K562 (cell line): ENCODE measurements at places on chromosomes 11 and 22. TPM values are rescaled to one million over a fixed set of nuclear protein-coding genes. Genes with fewer than 3 reads are reported as not detected.

GRCh38 chr11:20172721-20173447, 12.6 kb upstream of the DBX1 start:
- no peak for DNase-seq

DNA sequence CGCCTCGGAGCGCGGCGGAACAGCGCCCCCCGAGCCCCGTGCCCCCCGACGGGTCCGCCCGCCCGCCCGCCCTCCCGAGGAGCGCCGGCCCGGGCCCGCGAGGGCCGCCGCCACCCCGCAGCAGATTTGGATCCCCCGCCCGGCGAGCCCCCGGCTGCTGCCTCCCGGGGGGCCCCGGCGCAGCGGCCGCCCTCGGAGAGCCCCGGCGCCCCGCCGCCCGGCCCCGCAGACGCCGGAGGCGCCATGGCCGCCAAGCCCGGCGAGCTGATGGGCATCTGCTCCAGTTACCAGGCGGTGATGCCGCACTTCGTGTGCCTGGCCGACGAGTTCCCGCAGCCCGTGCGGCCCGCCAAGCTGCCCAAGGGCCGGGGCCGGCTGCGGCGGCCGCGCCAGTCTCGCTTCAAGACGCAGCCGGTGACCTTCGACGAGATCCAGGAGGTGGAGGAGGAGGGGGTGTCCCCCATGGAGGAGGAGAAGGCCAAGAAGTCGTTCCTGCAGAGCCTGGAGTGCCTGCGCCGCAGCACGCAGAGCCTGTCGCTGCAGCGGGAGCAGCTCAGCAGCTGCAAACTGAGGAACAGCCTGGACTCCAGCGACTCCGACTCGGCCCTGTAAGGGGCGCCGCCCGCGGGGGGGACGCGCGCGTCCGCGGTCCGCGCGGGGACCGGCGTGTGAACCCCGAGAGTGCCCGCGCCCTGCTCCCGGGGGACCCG, 380 bp downstream of the C11orf96 start:
- peak; percentile 68 for DNase-seq

GRCh38 chr11:129747071-129747470, 68.6 kb upstream of the TMEM45B start:
- no peak for DNase-seq

DNA sequence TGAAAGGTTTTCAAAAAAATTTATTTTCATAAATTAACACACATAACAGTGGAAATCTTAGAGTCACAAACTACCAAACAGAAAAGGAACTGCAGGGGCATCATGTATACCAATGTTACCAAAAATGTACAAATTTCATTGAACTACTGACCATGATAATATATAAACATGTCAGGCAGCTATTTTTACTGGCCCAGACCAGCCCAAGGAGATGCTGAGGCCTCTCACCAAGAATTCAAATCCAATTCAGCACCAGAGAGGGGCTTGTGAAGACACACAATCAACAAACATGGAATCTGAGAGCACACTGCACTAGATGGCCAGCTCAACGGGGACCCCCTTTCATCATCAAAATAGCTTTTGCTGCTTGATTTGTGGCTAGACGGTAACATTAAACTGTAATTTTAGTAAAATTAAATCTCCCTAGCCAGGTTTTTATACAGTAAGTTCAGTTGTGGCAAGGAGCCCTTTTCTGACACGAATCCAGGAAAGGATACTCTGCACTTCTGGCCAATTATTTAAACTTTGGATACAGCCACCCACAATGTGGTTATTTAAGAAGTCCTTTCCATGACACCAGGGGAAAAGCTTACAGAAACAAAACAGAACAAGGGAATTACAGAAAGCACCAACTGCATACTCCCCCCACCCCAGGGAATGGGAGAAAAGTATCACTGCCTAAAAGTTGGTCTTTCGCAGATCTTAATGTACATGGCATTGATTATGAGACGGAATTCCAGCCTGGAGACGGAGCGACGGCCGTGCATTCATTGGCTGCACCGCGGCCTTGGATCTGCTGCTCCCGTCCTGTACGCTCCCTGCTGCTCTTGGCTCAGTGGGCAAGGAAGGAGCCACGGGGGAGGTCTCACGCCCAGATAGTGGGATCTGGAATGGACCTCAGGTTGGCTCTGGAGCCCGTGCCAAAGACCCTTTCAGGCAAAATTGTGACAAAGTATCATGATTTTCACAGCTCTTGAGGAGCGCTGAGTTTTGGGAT, 19.6 kb upstream of the PISD start:
- no peak for DNase-seq

DNA sequence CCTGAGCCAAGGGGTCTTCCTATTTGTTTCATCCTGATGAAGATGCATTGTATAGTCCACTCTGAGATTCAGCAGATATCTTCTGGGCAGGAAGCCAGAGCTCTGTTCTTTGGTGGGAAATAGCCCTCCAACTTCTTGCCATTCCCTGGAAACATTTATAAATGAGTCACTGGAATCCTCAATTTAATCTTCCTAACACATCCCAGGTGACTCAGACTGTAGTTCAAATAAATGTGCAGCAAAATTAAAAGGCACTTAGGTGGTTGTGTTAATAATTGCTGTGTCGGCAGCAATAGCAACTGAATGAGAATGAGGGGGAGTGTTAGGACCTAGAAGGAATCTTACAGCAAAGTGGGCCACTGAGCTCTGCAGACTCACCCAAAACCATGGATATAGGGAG, 108.6 kb downstream of the INSC start:
- no peak for DNase-seq

- no peak for DNase-seq
Measured at GRCh38 chr11:133985981-133986944, 29.5 kb upstream of the IGSF9B start.

- no peak for DNase-seq
Measured at GRCh38 chr22:22800716-22801115, 86.9 kb upstream of the IGLL5 start.

DNA sequence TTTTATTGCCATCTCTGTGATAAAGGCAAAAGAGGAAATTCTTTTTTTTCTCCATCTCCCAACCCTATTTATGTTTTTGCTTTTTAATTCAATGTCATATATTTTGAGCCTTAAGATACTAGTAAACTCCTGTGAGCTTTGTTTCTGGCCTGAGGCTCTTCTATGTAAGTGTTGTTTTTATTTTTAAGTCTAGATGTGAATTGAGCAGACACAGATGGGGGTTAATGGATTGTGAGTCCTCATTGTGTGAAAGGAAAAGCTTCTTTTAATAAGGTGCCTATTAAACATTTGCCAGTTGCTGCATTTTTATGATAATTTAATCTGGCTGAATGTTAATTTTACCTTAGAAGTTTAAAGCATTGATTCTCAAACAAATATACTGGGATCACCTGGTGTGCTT, 2337.9 kb upstream of the RAG2 start:
- DNase-seq, result no peak

- DNase-seq, result no peak
Measured at GRCh38 chr11:56331861-56332491, 13.9 kb upstream of the OR8K1 start.

DNA sequence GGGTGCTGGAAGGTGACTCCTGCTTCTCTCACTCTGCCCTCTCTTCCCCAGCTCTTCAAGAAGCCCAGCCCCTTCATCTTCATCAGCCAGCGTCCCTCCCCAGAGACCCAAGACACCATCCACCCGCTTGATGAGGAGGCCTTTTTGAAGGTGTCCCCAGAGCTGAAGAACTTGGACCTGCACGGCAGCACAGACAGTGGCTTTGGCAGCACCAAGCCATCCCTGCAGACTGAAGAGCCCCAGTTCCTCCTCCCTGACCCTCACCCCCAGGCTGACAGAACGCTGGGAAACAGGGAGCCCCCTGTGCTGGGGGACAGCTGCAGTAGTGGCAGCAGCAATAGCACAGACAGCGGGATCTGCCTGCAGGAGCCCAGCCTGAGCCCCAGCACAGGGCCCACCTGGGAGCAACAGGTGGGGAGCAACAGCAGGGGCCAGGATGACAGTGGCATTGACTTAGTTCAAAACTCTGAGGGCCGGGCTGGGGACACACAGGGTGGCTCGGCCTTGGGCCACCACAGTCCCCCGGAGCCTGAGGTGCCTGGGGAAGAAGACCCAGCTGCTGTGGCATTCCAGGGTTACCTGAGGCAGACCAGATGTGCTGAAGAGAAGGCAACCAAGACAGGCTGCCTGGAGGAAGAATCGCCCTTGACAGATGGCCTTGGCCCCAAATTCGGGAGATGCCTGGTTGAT, 12.6 kb downstream of the IL10RA start:
- no peak for DNase-seq

GRCh38 chr11:76030968-76031590, 175.2 kb downstream of the WNT11 start:
- DNase-seq, result no peak

- no peak for DNase-seq
Measured at GRCh38 chr11:131840545-131840944, 470.1 kb downstream of the NTM start.

GRCh38 chr22:17814830-17815229, 40.6 kb upstream of the BID start:
- no peak for DNase-seq

GRCh38 chr11:127564810-127565209, 564.2 kb upstream of the KIRREL3 start:
- no peak for DNase-seq

- DNase-seq, result no peak
Measured at GRCh38 chr22:25847451-25847850, 105.5 kb downstream of the MYO18B start.

- DNase-seq, result peak; percentile 41
Measured at GRCh38 chr22:33579448-33580093, 340.7 kb downstream of the LARGE1 start.

DNA sequence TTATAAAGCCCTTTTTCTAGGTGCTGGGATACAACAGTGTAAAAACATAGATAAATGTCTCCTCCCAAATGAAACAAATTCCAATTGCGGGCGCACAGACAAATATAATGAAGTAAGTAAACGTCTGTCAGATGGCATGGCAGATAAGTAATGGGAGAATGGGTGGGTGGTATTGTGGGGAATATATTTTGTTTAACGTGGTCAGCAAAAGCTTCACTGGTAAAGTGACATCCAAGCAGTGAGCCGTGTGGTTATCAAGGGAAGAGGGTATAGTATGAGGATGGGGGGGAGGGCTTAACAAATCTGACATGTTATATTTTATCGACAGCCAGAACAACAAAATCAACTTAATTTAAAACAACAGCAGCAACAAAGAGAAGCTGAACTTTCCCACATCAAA, 1.2 kb downstream of the SVIP start:
- peak; percentile 11 for DNase-seq

DNA sequence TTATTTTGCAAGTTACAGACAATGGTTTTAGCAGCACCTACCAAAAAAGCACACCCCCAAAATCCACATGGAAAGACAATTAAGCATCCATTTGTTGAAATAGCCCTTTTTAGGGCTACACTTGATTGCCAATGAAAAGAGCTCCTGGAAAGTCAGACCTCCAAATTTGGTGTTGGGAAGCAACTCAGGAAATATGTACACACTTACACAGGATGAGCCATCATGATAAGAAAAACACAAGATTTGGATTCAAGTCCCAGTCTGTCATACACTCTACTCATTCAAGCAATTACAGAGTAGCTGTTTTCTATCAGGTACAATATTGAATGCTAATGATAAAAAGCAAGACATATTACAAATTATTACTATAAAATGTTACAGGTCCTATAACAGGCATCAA, 31.5 kb downstream of the FAM168A start:
- DNase-seq, result no peak

- peak; percentile 55 for DNase-seq
Measured at GRCh38 chr11:112555491-112556364, 295.1 kb upstream of the PLET1 start.

DNA sequence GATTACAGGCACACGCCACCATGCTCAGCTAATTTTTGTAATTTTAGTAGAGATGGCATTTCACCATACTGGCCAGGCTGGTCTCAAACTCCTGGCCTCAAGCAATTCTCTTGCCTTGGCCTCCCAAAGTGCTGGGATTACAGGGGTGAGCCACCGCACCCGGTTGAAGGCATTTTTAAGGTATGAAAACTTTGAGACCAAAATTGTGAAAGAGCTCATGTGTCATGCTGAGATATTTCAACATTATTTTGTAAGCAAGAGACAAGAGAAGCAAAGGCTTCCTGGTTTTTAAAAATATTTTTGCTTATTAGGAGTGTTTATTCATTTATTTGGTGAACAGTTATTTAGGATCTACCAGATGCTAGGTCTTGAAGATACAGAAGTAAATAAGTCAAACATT, 6.8 kb downstream of the NHERF4 start:
- DNase-seq, result no peak

DSCAML1 gene
- not detected in 2 replicates for total RNA-seq

CD3D gene
- 34.9 and 36.2 TPM in 2 replicates for total RNA-seq

HPX gene
- 1.2 and 1.4 TPM in 2 replicates for total RNA-seq

CCDC81 gene
- total RNA-seq, result 0.16 and 0.63 TPM in 2 replicates

TREH gene
- total RNA-seq, result not detected in 2 replicates

ART1 gene
- total RNA-seq, result not detected in 2 replicates

NUCB2 gene
- 55.6 and 62.0 TPM in 2 replicates for total RNA-seq
